ENCODE measurements at places on chromosomes 12 and 14.

DNA sequence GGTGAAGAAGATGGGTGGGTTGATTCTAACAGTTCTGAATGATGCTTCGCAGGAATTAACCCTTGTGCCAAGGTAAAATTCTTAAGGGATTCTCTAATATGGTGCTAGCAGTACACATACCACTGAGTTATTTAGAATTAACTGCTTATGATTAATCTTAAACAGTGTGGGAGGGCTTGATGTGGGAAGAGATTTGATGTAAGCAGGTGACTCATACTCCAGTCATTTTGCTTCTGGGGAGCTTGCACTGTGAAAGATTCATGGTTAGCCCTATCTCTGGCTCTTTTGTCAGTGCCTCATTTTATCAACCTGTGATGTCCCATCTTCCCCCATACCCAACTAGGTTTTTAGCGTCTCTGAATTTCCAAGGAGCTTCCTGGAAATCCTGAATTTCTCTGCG lies 83.8 kb downstream of the NRXN3 start:
- no peak for DNase-seq

DNA sequence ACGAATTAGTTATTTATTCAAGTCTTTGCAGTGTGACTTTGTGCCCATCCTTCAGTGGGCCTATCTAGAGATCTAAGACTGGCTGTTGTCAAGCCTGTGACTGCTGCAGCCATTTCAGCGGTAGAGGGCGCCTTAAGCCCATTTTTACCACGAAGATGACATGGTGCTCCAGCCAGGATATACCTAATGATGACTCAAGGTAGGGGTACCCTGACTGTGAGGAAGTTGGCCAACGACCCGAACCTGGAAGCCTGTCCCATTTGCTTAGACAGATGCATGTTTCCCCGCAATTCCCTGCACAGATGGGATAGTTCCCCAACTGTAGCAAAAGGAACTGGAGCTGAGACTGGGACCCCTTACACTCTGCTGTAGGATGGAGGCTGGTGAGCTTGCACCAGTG lies 41.3 kb downstream of the RAB3IP start:
- DNase-seq, result no peak

- DNase-seq, result no peak
These were observed 76.8 kb downstream of the NINJ2 start for GRCh38 chr12:586318-587071.

DNA sequence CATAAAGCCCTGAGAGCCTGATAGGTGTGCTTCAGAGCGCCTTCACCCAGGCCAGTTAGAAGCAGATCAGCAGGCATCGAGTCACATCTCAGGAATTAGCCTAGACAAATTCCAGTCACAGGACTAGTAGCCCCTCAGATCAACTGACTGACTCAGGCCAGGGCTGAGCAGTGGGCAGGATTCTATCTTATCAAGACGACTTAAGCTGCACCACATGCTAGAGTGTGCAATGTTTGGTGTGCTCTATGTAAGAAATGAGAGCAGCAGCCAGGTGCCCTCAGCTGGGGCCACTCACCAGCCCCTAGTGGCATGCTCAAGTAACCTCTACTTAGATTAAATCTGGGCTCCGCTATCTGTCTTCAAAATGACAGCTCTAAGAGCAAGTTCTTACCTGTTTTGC lies 19.7 kb upstream of the NGB start:
- DNase-seq, result no peak

DNA sequence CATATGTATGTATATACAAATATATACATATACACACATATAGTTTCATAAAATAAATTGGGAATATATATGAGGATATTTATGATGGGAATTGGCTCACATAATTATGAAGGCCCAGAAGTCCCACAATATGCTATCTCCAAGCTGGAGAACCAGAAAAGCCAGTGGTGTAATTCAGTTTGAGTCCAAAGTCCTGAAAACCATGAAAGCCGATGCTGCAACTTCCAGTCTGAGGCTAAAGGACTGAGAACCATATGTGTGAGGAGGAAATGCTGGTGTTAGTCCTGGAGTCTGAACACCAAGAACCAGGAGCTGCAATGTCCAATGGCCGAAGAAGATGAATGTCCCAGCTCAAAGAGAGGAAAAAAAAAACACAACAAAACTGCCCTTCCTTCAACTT lies 65.5 kb upstream of the PRKD1 start:
- no peak for DNase-seq

DNA sequence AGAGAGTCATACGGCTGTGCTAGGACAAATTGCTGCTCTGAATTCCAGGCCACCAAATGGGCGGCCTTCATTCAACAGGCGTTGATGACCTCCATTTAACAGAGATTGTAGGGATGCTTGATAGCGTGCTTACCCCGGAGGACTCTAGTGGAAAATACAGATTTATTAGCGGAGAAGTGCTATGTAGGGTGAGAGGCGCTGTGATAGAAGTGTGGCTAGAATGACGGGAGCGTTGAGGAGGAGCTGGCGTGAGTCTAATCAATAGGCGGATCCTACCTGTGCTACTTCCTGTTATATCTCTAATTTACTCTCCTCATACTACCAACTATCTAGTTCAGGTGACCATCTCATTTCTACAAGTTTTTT lies 668 bp downstream of the MRPS35 start:
- no peak for DNase-seq

GRCh38 chr14:77026930-77027537 lies 1.5 kb downstream of the IRF2BPL start:
- DNase-seq, result peak; percentile 44

DNA sequence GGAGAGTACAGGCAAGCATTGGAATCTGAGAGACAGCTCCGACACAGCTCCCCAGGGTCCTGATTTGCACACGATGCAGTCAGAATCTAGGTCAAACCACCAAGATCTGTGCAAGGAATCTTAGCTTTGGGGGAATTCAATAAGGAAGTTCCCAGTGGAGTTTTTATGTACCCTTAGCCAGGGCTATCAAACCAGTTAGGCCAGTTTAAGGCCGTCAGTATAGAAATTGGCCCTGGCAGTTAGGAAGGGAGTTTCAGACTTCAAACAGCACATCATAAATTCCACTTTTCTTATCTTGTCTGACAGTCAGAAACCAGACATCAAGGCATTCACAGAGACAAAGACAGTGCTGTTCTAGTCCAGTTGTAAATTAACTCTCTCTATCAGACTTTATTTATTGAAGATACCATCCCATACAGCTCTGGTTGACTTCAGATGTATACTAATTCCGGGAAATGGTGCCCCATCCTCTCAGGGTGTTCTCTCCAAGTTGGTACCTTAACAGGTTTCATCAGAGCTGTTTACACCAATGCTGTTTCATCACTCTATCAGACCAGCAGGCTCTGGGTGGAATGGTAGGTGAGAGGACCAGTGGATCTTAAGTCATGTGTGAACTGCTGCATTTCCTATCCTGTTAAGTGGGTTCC lies 157.5 kb upstream of the ATF7IP start:
- no peak for DNase-seq

DNA sequence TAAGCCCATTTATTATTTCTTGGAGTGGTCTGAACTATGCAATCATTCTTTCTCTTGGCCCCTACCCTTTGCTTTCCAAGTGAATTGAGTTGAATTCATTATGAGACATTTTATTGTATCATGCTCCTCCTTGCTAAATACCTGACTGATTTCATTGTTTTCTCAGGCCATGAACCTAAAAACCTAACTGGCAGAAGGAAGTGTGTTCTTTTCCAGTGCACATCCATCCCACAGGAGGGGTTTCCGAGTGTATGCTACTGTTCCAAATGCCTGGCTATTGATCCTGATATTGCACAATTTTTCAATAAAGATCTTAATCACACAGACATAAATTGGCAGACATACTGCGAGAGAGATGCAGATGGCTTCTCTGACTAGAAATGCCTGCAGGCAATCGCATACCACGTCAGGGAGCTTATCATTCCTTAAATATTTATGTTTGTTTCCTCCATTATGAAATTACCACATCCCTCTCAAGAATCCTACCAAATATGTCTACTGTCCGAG lies 162.2 kb upstream of the EGLN3 start:
- no peak for DNase-seq

GRCh38 chr12:103560604-103561101 lies 26.4 kb upstream of the STAB2 start:
- DNase-seq, result no peak

- DNase-seq, result no peak
These were observed 9.9 kb downstream of the CCDC175 start for GRCh38 chr14:59566725-59567124.

- DNase-seq, result no peak
These were observed 25.2 kb downstream of the SINHCAF start for GRCh38 chr12:31300783-31301182.

DNA sequence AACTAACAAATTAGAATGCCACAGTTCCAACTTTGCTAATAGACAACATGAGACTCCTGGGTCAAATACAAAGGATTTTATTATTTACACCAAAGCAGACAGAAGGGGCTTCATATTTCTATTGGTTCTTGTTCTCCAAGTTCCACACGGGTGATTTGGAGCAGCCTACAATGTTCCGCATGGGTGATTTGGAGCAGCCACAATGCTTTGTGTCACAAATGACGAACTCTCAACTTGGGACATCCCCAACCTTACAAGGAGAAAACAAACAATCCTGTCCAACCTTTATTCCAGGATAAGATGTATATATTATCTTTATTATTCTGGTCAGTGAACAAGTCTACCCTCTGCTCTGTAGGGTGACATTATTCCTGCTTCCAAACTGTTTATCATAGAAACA lies 694.3 kb upstream of the MGAT4C start:
- no peak for DNase-seq

GRCh38 chr14:105490572-105491365 lies at the start of gene TEDC1:
TEDC1 (plus strand) TSS chr14:105491246; CDS start chr14:105491376, 130 bp downstream.
- DNase-seq, result peak; percentile 95

GRCh38 chr12:110253176-110253575 lies 27.9 kb upstream of the ATP2A2 start:
- DNase-seq, result no peak

DNA sequence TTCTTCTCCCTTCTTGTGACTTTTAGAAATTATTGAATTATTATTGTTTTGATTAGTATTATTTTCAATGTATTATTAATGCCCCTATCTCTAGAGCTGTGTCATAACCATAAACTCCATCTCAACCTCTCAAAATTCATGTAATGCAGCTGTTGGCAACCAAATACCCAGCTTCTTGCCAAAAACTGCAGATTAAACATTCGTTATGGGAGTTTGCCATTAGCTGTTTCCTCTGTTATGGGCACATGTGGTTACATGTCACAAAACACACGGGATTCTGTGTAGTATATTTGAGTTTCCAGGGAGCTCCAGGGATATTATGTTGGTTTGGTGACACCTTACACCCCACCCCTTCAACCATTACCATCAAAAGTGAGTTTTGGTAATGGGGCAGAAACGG lies 2.8 kb upstream of the ALX1 start:
- no peak for DNase-seq

GRCh38 chr12:92921877-92922276 lies 7.2 kb downstream of the EEA1 start:
- DNase-seq, result no peak

- no peak for DNase-seq
These were observed 5.5 kb upstream of the CHD4 start for GRCh38 chr12:6612652-6613014.
